Bronchial smooth muscle cell (primary cell): ENCODE measurements at places on chromosomes 2 and 18. TPM values are rescaled to one million over a fixed set of nuclear protein-coding genes. Genes with fewer than 3 reads are reported as not detected.

Gene COL4A3
- under 0.01 and 0.43 TPM in 2 replicates for total RNA-seq

Gene NR4A2
- 0.09 and 0.32 TPM in 2 replicates for total RNA-seq

Gene PLGLB1
- total RNA-seq = 0.32 TPM in 1 of 2 replicates, not detected in the other

Gene PASK
- 2.5 and 3.9 TPM in 2 replicates for total RNA-seq

Gene NEU2
- total RNA-seq = not detected in 2 replicates

Gene PSMA8
- total RNA-seq = not detected in 2 replicates

Gene LINC00305
- not detected in 2 replicates for total RNA-seq

Gene WNT6
- total RNA-seq = not detected in 2 replicates

Gene R3HDM1
- total RNA-seq = 3.3 and 5.0 TPM in 2 replicates

Gene CASP10
- total RNA-seq = 4.7 and 4.8 TPM in 2 replicates

Gene TTC21B
- total RNA-seq = 19.7 and 27.0 TPM in 2 replicates

Gene TMEM247
- total RNA-seq = not detected in 2 replicates

Gene NXPH2
- total RNA-seq = not detected in 2 replicates
